ENCODE measurements at places on chromosomes 12 and 14.

DNA sequence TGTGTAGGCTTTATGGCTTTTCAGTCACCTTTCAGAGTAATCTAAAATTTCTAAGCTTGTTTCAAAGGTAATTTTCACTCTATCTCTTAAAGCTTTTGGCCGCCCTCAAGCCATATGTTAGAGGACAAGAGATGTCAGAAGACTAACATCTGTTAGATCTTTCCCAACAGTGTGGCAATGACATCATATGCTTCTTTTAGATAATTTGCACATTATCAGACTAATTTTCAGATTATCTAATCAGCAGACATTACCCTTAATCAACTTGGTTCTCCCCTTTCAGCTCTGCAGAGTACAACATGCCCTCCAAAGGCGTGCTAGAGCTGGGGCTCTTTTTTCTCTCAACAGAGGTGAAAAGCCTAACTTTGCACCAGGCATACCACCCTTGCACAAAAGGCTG lies 207.1 kb downstream of the DPF3 start:
- DNase-seq, result no peak

DNA sequence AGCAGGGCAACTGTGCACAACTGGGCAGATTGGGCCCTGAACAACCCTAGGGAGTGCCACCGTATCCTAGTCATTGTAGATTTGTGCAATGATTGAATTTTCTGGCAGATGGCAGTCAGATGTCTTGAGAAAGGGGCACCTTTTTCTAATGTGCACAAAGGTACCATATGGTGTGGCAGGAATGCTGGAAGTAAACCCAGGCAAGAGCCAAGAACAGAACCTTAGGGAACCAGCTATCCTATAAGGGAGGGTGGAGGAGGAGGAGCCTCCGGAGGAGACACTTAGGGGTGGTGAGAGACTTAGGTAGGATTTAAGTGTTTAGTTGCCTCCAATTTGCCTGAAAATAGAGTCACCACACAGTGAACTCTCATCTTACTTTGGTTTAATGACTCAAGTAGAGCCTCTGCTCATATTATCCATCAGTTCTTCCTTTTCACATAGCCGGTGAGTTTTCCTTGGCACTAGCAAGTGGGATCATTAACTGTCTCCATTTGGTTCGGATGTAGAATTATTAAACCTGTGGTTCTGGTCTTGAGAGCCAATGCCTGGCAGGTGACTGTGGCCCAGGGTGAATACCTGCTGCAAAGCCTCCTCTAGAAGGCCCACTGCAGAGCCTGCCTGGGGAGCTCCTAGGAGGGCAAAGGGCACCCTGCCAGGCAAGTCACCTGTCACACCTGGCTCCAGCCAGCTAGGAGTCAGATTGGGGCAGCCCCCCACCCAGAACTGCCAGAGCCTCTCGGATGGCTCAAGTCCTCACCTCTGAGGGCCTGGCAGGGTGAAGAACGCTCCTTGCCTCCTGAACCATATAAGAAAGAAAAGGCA lies 184.4 kb upstream of the HIF1A start:
- DNase-seq, result no peak

GRCh38 chr12:45415393-45415817 lies 199.5 kb downstream of the ANO6 start:
- no peak for DNase-seq

DNA sequence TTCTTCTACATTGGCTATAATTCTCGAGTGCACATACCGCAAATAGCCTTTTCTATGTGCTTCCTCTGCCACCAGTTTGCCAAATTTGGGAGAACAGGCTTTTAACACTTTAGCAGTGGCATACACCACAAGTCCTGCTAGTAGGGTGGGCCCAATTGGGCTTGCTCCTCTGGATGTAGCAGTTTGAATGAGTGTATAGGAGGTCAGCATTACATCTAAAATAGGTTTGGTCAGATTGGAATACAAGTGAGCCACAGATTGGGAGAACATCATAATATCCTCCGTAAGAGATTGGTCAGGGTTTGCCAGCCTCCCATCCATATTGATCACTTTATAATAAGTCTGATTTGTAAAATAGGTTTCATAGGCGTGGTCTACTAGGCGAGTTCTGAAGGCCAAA lies 902 bp downstream of the ABCD2 start:
- no peak for DNase-seq

DNA sequence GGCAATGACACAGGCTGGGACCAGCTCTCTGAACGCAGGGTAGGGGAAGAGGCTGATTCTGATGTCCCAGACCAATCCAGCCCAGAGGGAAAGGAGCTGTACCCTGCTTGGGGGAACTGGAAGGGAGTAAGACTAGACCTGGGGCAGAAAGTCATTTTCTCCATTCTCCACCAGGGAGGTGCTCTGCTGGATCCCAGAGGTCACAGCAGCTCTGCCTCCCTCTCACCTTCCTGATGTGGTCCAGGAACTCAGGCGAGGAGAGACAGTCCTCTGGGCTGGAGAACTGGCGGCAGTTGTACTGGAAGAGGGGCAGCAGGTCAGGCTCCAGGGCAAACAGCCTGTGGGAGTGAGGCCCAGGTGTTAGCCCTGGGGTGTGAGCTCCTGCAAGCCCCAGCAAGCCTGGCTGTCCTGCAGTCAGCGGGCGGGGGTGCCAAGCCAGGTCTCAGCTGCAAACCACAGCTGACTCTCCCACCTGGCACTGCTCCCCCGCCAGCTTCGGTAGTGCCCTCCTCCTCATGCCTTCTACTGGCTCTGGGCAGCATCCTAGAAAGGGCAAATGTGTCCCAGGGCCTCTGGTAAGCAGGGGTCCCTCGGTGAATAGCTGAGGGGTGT lies 1.9 kb downstream of the NGB start:
- DNase-seq, result no peak

DNA sequence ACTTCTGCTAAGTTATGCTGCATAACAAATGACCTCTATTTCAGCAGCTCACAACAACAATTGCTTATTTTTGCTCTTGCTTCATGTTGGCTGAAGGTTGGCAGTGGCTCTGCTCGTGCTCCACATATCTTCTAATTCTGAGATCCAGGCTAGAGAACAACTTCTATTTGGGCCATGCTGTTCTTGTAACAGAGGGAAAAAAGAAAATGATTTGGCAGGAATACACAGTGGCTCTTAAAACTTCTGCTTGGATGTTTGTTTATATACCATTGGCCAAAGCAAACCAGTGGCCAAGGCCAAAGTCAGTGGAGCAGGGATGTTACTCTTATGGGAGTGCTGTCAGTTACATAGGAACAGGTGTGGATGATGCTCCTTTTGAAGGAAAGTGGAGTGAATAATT lies 32.1 kb downstream of the GPHN start:
- no peak for DNase-seq

GRCh38 chr12:79267580-79267979 lies 403.0 kb downstream of the SYT1 start:
- no peak for DNase-seq

- DNase-seq, result no peak
Measured at GRCh38 chr12:111558107-111558376, 41.1 kb downstream of the ATXN2 start.

DNA sequence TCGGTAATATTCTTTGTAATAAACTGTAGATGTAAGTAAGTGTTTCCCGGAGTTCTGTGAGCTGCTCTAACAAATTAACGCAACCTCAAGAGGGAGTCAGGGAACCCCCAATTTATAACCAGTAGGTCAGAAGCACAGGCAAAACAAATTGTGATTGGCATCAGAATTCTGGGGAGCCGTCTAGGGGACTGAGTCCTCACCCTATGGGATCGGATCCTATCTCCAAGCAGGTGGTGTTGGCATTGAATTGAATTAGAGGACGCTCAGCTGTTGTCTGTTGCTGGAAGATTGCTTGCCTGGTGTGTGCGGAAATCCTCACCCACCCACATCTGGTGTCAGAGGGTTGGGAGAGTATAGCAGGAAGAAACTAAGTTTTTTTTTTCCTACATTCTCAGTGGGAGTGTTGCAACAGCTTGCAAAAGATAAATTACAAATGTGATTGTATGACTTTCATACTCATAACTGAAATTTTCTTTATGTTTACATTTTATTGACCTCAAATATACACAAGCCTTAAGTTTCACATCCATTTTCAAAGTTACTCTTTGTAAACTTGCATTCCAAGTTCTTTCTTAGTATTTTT lies 5.5 kb downstream of the TMEM52B start:
- DNase-seq, result peak; percentile 24

GRCh38 chr14:33586806-33587205 lies 364.1 kb downstream of the EGLN3 start:
- DNase-seq, result no peak

DNA sequence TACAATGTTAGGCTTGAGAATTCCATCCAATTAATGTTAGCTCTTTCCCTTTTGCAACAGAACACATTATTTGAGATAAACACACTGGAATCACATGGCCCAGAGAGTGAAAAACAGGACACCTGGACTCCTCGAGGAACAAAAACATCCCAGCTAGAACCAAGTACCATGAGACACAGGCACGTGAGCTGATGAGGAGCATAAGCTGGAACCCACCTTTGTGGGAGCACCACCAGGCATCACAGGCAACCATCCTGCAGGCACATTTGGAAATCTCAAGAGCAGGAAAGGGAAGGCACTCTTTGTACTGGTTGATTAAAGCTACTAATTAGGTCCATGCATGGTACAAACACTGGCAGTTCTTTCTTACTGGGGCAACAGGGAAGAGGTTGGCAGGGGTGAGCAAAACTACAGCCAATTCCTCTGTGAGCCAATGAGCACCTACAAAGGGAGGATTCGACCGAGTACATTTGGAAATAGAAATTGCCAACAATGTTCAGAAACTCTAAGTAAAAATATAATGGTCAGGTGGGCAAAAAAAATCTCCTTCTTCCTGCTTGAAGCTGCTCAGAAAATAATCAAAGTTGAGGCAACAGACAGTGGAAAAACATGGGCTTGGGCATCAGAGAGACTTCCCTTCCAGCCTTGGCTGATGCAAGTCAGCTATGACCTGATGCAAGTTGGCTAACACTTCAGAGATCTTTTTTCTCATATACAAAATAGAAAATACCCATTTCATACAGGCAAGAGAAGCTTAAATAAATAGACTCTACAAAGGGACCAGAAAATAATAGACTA lies 216.7 kb downstream of the NUAK1 start:
- DNase-seq, result no peak

- DNase-seq, result no peak
Measured at GRCh38 chr14:75591987-75592575, 13.7 kb downstream of the FLVCR2 start.

GRCh38 chr12:116556356-116556952 lies 2.7 kb upstream of the MAP1LC3B2 start:
- DNase-seq, result no peak

- no peak for DNase-seq
Measured at GRCh38 chr12:127590868-127591267, 676.1 kb upstream of the TMEM132C start.

GRCh38 chr14:31228533-31228932 lies 20.9 kb upstream of the HECTD1 start:
- no peak for DNase-seq

- DNase-seq, result no peak
Measured at GRCh38 chr14:36363704-36364103, 43.3 kb upstream of the MBIP start.

DNA sequence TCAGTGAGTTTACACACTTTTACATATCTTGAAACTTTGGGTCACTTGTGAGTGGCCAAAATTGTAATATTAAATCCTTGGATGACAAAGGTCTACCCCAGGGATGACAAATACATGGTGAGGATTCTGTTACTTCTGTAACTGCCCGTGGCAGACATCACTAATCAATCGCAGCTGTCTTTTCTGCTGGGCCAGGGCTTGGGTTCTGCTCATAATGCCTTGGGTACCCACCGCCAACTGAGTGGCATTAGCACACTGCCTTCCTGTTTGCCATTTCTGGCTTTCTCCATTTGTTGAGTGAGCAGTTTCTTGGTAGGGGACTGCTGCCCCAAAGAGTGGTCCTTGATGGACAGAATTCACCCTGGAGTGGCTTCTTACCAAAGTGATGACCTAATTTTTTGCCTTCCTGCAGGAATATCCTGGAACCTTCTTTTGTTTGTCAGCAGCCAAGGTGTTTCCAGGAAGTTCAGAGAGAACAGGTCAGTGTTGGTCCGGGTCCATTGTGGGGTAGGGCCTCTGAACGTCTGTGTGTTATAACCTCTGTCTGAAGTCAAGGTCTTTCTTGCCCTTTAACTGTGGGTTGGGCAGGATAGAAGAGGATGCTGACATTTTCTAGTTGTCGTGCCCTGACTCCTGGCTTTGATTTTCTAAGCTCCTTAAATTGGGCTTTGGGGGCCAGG lies 6.2 kb downstream of the TSPAN9 start:
- no peak for DNase-seq

DNA sequence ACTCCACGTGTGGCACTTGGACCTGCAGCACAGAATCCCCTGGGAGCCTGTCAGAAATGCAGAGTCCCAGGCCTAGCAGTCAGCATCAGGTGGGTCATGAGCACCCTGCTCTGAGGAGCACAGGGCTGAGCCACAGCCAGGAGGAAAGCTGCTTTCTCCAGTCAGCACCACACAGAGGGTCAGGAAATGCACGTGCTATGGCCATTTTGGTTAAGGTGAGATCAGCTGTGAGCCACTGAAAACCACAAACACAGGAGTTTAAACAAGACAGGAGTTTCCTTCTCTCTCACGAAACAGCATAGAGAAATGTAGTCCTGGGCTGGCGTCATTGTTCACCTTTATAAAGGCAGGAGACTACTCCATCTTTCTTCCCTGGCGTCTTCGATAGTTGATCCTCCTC lies 204.5 kb upstream of the SFSWAP start:
- DNase-seq, result no peak

DNA sequence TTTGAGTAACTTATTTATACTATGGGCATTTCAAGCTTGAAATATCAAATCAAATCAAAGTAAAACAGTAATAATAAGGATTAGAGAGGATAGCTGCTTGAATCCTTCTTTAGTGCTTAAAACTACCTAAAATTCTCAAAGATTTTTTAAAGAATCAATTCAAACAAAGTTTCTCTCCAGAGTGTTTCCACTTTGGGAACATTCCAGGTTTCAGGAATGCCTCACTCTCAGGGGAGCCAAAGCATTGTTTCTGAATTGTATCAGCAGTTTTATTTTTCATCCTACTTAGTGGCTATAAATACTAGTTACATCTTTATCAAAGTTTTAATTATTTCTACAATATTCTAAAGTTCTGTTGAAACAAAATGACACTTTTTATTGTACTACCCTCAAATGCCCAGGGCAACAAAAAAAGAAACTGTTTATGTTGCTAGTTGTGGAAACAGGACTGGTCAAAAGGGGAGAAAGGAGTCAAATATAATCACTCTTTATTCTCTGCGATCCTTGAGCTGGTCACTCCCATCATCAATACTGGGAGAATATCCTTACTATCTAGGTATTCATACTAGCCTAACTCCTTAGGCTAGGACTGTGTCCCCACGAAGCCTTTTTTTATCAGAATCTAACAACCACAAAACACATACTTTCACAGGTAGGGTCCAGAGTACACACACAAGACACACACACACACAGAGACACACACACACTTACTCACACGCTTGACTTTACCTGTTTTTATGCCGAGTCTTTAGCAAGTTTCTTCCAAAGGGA lies 598 bp downstream of the RASSF9 start:
- no peak for DNase-seq

- DNase-seq, result no peak
Measured at GRCh38 chr12:61397668-61398067, 862.5 kb upstream of the USP15 start.

- DNase-seq, result peak; percentile 26
Measured at GRCh38 chr12:57146961-57147944, at the start of gene LRP1-AS. Gene LRP1-AS, minus strand, starts transcription at chr12:57147619.

All from hematopoietic multipotent progenitor cell treated with erythropoietin and hydrocortisone succinate and interleukin-3 and kit ligand, for 4 days (in vitro differentiated cells).